ENCODE measurements at places on chromosomes 6 and 20.

DNA sequence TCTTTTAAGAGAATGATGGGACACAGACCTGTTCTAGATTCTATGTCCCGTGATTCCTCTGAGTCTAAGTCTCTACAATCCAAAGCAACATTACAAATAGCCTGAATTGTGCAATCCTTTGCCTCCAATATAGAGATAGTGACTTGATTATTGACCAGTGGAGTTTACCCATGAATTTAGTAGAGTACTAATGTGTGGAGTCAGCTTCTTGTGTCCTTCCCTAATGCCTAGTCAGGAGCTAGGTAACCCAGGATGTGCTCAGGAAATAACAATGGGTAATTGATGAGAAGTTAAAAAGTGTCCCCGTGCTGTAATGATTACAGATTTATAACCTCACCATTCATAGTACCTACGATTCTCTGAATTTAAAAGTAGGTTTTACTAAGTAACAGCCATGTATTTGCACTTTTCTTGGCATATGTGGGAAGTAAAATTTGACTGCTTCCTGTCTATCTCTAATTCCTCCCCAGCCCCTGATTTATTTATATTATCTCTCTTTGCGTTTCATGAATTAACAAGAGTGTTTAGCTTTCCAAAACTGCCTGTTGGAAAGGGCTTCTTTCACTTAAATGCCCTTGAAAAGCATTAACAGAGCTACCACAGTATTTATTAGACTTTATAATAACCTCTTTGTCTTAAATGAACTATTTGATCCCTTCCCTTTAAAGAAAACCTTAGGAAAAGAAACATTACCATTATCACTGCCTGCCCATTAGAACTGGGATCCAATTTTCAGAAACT is 30.5 kb downstream of the NEDD9 start:
- H3K27ac ChIP-seq, result peak overlapping the region; percentile 75
- peaks cover 27% of the 10 kb centered on the region for H3K4me1 ChIP-seq
- no peaks in the 10 kb centered on the region for H3K27me3 ChIP-seq
- H3K4me3 ChIP-seq, result no peak overlapping the region

DNA sequence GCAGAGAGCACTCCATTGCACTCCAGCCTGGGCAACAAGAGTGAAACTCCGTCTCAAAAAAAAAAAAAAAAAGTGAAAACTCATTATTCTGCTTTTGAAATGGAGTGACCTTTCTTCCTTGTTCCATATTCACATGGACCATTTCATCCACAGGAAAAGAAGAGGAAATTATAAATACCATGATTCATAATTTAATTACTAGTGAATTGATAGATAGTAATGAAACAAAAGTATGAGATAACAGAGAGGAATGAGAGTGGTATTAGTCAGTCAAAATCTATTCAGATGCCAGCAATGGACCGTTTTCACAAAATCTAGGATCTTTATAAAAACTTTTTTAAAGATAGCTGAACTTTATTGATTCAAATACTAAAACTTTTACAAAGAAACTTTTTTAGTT is 443.1 kb upstream of the FLRT3 start:
- no peaks in the 10 kb centered on the region for H3K36me3 ChIP-seq
- H3K27me3 ChIP-seq, result no peaks in the 10 kb centered on the region
- H3K4me3 ChIP-seq, result no peak overlapping the region
- no peak for DNase-seq

- H3K4me3 ChIP-seq, result no peak overlapping the region
- no peaks in the 10 kb centered on the region for H3K27me3 ChIP-seq
- H3K4me1 ChIP-seq, result peaks cover 13% of the 10 kb centered on the region
Observed at GRCh38 chr6:140366991-140367390, 992.5 kb upstream of the CITED2 start.

DNA sequence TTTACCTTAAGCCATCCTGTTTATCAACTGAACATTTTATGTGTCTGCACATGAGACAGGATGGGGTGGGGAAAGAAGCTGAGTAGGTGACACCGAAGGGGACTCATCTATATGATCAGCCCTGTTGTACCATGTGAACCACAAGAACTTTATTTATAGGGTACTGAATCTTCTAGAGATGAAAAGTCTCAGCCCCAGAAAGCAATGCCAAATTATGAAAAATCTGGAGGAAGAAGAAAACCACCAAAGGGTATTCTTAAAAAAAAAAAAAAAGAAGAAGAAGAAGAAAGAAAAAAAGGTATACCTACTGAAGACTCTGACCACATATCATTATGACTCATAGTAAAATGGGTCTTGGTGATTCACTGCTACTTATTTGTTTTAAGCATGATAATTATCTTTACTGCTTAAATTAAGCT is 39.8 kb upstream of the HBS1L start:
- no peak overlapping the region for H3K4me3 ChIP-seq
- no peak overlapping the region for H3K27ac ChIP-seq
- H3K4me1 ChIP-seq, result no peaks in the 10 kb centered on the region
- H3K36me3 ChIP-seq, result no peaks in the 10 kb centered on the region
- DNase-seq, result no peak

Data from SK-N-SH (cell line).